Dermis lymphatic vessel endothelial cell (primary cell): ENCODE measurements at places on chromosomes 1 and 21. TPM values are rescaled to one million over a fixed set of nuclear protein-coding genes. Genes with fewer than 3 reads are reported as not detected.

Gene OR2G6
- total RNA-seq: not detected in 2 replicates

Gene ZBTB8A
- 9.0 and 11.5 TPM in 2 replicates for total RNA-seq

Gene CD244
- not detected in 2 replicates for total RNA-seq

Gene TTC34
- 0.09 and 0.11 TPM in 2 replicates for total RNA-seq

Gene ANGPTL1
- not detected in 2 replicates for total RNA-seq

Gene CD1B
- total RNA-seq: not detected in 2 replicates

Gene SPRR2E
- total RNA-seq: not detected in 2 replicates

Gene MAP1LC3C
- total RNA-seq: not detected in 2 replicates

Gene SLC37A1
- total RNA-seq: 10.0 and 18.3 TPM in 2 replicates

Gene CRABP2
- total RNA-seq: not detected in 2 replicates

Gene C1orf105
- not detected in 2 replicates for total RNA-seq

Gene CTSK
- 0.77 and 1.5 TPM in 2 replicates for total RNA-seq

Gene AMY1C
- not detected in 2 replicates for total RNA-seq

Gene AMY2B
- 1.1 and 2.9 TPM in 2 replicates for total RNA-seq

Gene TMEM82
- not detected in 2 replicates for total RNA-seq

Gene GPR52
- total RNA-seq: 0.34 and 0.43 TPM in 2 replicates

Gene MATN1
- total RNA-seq: 0.09 TPM in 1 of 2 replicates, not detected in the other

Gene PGBD2
- total RNA-seq: 7.5 and 10.7 TPM in 2 replicates

Gene HSD3B2
- not detected in 2 replicates for total RNA-seq

Gene ENAH
- 14.1 and 31.8 TPM in 2 replicates for total RNA-seq

Gene FCGR2B
- total RNA-seq: not detected in 2 replicates

Gene IVL
- not detected in 2 replicates for total RNA-seq

Gene SERINC2
- total RNA-seq: 6.2 and 6.5 TPM in 2 replicates

Gene FYB2
- total RNA-seq: not detected in 2 replicates

Gene SLC9C2
- total RNA-seq: not detected in 2 replicates

Gene GBP5
- under 0.01 TPM in 2 replicates for total RNA-seq

Gene GPX7
- 13.5 and 13.6 TPM in 2 replicates for total RNA-seq

Gene CYP4X1
- total RNA-seq: 0.60 and 0.87 TPM in 2 replicates

Gene DEPDC1
- total RNA-seq: 2.2 and 3.2 TPM in 2 replicates

Gene FCRL4
- not detected in 2 replicates for total RNA-seq

Gene ZP4
- total RNA-seq: not detected in 2 replicates

Gene PLEKHO1
- 37.2 and 41.7 TPM in 2 replicates for total RNA-seq

Gene SLC16A1
- total RNA-seq: 77.1 and 116 TPM in 2 replicates

Gene BCAR3
- total RNA-seq: 31.3 and 36.1 TPM in 2 replicates

Gene CD84
- total RNA-seq: not detected in 2 replicates

Gene INSRR
- total RNA-seq: not detected in 2 replicates

Gene FMO5
- 2.9 and 3.9 TPM in 2 replicates for total RNA-seq

Gene TPTE
- total RNA-seq: not detected in 2 replicates

Gene MSH4
- 0.11 and 0.17 TPM in 2 replicates for total RNA-seq

Gene ZNF683
- total RNA-seq: not detected in 2 replicates

Gene MEX3A
- 2.9 and 4.8 TPM in 2 replicates for total RNA-seq

Gene FCN3
- total RNA-seq: not detected in 2 replicates

Gene FCRL2
- not detected in 2 replicates for total RNA-seq

Gene PM20D1
- 0.22 and 0.26 TPM in 2 replicates for total RNA-seq

Gene ZNF687
- 7.1 and 10.3 TPM in 2 replicates for total RNA-seq

Gene MTF2
- 29.9 and 41.0 TPM in 2 replicates for total RNA-seq

Gene NBPF12
- total RNA-seq: 5.1 and 5.7 TPM in 2 replicates

Gene GJA5
- under 0.01 and 0.09 TPM in 2 replicates for total RNA-seq

Gene FAM177B
- not detected in 2 replicates for total RNA-seq

Gene BARHL2
- total RNA-seq: not detected in 2 replicates

Gene WNT4
- total RNA-seq: 0.76 and 0.77 TPM in 2 replicates

Gene GABRD
- total RNA-seq: 0.86 and 1.3 TPM in 2 replicates

Gene MROH9
- total RNA-seq: not detected in 2 replicates

Gene IL6R
- 12.4 and 15.9 TPM in 2 replicates for total RNA-seq

Gene RNF186
- not detected in 2 replicates for total RNA-seq

Gene CFHR3
- total RNA-seq: not detected in 2 replicates

Gene PTAFR
- total RNA-seq: 0.09 and 0.11 TPM in 2 replicates
